ENCODE measurements at places on chromosomes 1 and 21.

GRCh38 chr1:27033043-27033746 lies 20.5 kb upstream of the TENT5B start:
- no peak for DNase-seq

DNA sequence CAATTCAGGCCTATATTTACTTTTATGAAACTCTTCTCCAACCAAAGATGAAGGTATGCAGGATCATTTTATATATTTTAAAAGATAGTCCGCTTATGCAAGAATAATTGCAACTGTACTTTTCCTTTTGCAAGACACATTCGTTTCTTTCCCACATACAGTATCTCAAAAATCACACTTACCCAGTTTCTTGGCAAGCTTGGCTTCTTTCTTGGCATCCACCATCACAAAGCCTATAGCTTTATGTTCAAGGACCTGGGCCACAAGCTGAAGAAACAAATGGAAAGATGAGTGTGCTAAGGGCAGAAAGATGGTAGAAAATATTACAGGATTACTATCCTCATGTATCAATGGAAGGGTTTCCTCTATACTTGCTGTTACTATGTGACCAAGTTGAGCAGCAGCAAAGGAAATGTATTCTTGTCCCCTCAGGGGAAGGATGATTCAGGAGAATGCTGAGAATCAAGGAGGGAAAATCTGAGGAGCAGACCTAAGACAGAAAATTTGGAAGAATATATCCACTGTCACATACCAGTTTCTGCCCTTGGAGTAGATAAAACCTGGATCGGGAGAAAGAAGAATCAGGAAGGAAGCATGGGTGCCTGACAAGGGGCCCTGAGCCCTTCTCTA lies 23.8 kb downstream of the CASQ2 start:
- DNase-seq = no peak

DNA sequence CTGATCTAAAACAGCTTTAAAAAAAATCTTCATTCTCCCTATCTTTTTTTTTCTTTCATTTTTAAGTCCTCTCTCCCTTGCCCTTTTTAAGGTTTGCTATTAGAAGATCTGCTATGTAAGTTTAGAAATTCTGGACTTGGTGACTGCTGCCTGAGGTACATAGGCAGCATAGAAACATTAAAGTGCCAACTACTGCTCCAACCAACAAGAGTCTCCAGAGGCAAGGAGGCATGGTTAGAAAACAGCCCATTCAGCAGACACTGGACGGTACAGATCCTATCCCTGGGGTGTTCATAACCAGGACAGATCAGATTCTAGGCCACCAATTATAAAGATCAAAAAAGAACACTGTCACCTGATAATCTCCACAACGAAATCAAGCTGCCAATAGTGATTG lies 36.6 kb downstream of the GPR3 start:
- DNase-seq = no peak

- no peak for DNase-seq
These were observed 81.0 kb downstream of the SCCPDH start for GRCh38 chr1:246805135-246805716.

GRCh38 chr1:28173151-28173979 lies 3.1 kb downstream of the PTAFR start:
- no peak for DNase-seq

DNA sequence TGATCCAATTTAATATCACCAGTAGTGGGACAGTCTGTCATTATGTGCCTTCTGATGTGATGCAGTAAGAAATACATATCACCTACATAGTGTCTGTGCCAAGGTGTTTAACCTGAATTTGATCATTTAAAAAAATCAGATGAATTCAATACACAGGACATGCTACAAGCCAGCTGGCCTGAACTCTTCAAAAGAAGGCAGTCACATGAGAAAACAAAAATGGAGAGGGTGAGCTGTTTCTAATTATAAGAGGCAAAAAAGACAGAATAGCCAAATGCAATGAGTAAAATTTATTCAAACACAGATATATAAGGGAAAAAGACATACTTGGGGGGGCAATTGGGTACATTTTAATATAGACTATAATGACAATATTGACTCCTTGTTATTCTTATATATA lies 66.5 kb downstream of the ST3GAL3 start:
- no peak for DNase-seq
